ENCODE measurements at places on chromosomes 11 and 22. TPM values are rescaled to one million over a fixed set of nuclear protein-coding genes. Genes with fewer than 3 reads are reported as not detected.

The TRPC6 gene
- 26.4 TPM for total RNA-seq

The GLB1L2 gene
- total RNA-seq: not detected

The POTEH gene
- total RNA-seq: not detected

The OR8H1 gene
- total RNA-seq: not detected

The MOGAT2 gene
- total RNA-seq: not detected

The TTC36 gene
- total RNA-seq: 0.97 TPM

The MTMR3 gene
- 48.0 TPM for total RNA-seq

The PAMR1 gene
- 493 TPM for total RNA-seq

The TP53I11 gene
- total RNA-seq: 25.8 TPM

DNA sequence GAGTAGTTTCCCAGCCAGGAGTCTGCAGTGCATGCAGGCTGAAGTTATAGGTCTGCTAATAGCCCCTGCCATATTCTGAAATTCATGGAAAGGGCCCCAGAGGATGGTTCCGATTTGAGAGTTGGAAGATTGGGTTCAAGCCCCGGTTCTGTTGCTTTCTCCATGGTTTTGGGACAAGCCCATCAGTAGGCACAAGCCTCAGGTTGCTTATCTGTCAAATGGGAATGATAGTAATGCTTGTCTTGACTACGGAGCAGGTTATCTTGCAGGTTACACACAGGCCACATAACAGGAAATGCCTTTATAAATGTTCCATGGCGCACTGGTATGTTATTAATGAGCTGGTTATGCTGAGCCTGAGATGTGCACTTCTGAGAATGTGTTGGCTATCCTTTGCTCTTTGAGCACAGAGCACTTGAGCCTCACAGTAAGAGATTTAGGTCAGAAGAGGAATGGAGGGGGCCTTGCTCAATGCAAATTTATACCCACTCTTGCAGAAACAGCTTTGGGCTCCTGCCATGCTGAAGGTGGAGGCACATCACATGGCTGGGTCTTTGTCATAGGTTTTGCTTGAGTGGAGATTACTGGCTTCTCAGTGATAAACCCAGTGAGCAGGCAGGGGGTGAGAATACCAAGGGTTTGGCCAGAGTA is 47.1 kb downstream of the ZNRF3 start:
- DNase-seq: no peak

DNA sequence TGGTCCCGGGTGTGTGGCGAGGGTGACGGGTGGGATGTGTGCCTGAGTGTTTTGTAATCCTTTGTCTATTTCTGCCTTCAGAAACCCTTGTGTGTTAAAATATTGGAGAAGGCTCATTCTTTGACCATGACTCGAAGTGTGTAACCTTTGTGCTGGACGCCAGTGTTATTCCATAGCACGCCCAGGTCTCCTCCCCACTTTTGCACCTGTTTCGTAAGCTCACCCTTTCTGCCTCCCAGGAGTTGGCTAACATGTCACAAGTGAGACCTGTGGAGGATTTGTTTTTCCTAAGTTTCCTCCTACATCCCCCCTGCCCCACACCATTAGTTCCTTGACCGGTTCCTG is 382 bp downstream of the C11orf54 start:
- DNase-seq: peak; percentile 87

DNA sequence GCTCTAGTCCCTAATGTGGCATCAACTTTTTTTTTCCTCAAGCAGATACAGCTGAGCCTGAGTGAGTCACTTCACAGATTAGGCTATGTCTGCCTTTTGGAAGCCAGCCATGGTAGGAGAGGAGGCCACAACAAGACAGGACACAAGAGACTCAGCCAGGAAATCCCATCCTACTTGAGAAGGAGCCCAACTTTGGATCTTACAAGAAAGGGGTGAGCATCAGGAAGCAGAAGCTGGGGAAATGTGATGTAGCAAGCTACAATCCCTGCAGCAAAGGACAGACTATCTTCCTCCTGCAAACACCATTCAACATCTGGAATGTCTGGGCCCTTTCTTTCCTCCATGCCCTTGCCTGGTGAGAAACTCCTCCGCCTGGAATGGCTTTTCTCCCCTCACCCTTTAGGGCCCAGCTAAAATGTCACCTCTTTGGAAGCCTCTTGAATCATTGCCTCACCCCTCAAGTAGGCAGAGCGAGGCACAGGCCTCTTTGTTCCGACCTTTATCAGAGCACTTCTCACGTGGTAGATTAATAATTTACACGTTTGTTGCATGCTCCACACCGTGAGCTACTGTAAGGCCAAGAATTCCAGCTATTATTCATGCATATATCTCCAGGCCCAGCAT is 156.4 kb upstream of the PITPNB start:
- DNase-seq: peak; percentile 77

DNA sequence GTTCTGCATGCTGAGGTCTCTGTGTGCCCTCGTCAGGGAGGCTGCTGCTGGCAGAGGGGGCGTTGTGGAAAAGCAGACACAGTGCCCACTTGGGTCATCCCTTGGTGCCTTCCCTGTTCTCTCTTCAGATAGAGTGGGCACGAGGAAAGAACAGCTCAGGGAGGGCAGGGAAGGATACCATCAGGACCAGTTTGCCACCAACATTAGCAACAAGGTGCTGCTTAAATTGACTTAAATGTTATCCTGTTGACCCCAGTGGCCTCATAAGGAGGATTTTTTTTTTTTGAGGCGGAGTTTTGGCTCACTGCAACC is 91.2 kb downstream of the BCR start:
- no peak for DNase-seq

GRCh38 chr11:130732476-130732875 is 183.8 kb downstream of the SNX19 start:
- DNase-seq: no peak

GRCh38 chr11:6319704-6320410 is 444 bp downstream of the CAVIN3 start:
- peak; percentile 97 for DNase-seq

- DNase-seq: peak; percentile 57
Observed at GRCh38 chr11:68460741-68461574, at the start of gene PPP6R3. Gene PPP6R3 (plus strand): TSS chr11:68460752. CDS start chr11:68537665, 76,913 bp downstream.

GRCh38 chr11:93285430-93285829 is 45.1 kb upstream of the DEUP1 start:
- no peak for DNase-seq
